ENCODE measurements at places on chromosomes 16 and 17. TPM values are rescaled to one million over a fixed set of nuclear protein-coding genes. Genes with fewer than 3 reads are reported as not detected.

NPIPA8 gene
- 3.1 TPM for total RNA-seq

FBXO39 gene
- total RNA-seq, result not detected

ENPP7 gene
- total RNA-seq, result 4.4 TPM

SOST gene
- 12.2 TPM for total RNA-seq

CACNG4 gene
- total RNA-seq, result 2.1 TPM

YBX2 gene
- 2.0 TPM for total RNA-seq

HOXB2 gene
- total RNA-seq, result 39.4 TPM

ACSM2B gene
- total RNA-seq, result 77.8 TPM

GJD3 gene
- total RNA-seq, result 0.88 TPM

CHST4 gene
- not detected for total RNA-seq

SLC4A1 gene
- 72.8 TPM for total RNA-seq

MC1R gene
- 3.3 TPM for total RNA-seq

TIMP2 gene
- 86.2 TPM for total RNA-seq

NXN gene
- 50.2 TPM for total RNA-seq

CLEC3A gene
- not detected for total RNA-seq

PIRT gene
- not detected for total RNA-seq

SNX20 gene
- total RNA-seq, result 2.2 TPM

CPHXL2 gene
- not detected for total RNA-seq

KRTAP4-6 gene
- total RNA-seq, result not detected

NPW gene
- total RNA-seq, result 7.0 TPM

ARHGAP44 gene
- 7.9 TPM for total RNA-seq

PLLP gene
- total RNA-seq, result 14.1 TPM

NRN1L gene
- 1.2 TPM for total RNA-seq

LGALS9 gene
- 12.8 TPM for total RNA-seq

PPP1R1B gene
- total RNA-seq, result 6.1 TPM

GUCY2D gene
- 0.23 TPM for total RNA-seq

DPEP2NB gene
- not detected for total RNA-seq

TGFB1I1 gene
- 47.1 TPM for total RNA-seq

ITGAD gene
- total RNA-seq, result 0.18 TPM

ITGB3 gene
- total RNA-seq, result 22.5 TPM
